ENCODE measurements at places on chromosomes 4 and X.

DNA sequence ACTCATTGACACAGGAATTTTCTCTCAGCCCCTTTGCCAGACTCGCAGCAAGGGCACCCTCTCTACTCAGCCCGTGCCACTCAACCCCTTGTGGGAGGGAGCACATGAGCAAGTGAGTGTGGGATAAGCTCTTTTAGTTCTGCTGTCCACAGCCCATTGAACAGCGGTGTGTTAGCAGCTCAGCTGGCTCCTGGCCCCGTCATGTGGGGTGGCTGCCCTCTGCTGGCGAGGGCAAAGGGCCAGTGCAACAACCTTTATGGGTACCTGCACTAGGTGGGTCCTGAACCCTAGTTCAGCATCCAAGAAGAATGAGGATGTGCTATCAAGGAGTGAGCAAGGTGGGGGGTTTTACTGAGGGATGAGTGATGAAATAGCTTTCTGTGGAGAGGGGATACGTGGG is 85.0 kb upstream of the ZNF81 start:
- peak; percentile 58 for DNase-seq

- no peak for DNase-seq
Measured at GRCh38 chr4:39429476-39430334, 23.0 kb downstream of the KLB start.

DNA sequence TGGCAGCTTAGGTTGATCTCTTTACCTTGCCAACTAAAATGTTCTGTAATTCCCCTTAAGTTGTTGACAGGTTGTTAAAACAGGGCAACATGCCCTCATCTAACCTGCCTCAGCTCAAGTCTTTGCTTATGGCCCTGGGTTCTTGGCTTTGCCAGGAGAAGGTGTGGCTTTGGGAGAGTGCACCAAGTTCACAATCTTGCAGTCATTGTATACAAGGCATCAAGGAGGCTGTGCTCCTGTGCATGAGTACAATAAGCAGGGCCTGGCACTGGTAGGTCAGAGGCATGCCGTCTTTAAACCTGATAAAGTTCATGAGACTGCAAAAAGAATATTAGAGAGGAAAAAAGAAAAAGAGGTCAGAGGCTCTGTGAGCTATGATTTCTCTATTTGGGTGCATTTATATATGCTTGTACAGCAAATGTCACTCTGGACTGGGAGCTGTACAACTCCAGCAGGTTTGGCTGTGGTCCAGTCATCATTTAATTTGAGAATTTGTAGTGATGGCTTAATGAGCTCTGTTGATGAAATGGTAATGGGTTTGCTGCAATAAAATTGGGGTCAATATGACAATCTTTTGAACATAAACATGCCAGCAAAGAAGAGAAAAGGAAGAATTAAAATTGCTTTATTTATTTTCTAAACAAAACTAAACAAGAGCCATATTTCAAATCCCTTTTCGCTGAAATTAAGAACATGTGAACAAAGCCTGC is 30.3 kb downstream of the AREG start:
- no peak for DNase-seq

- peak; percentile 65 for DNase-seq
Measured at GRCh38 chr4:27692158-27692557, 831.5 kb downstream of the STIM2 start.

- DNase-seq = no peak
Measured at GRCh38 chr4:6020613-6021012, 2.4 kb upstream of the C4orf50 start.

GRCh38 chrX:115400960-115401359 is 111.4 kb downstream of the LUZP4 start:
- no peak for DNase-seq

DNA sequence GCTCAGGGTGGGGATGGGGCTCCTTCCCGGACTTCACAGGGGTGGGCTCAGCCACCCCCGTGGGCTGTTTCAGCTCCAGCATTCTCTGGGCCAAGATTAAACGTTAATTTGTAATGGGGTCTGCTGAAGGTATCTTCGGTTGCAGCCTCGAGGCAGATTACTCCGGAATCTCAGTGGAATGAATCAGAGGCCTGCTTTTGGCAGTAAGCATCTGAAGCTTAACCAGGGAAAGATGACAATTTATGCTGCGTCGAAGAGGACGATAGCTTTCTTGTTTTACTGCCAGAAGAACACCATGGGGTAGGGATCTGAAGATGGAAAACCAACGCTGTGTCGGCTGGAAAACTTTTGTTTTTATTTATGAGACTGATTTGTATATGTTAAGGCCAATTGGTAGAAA is 129.2 kb upstream of the MSX1 start:
- no peak for DNase-seq

DNA sequence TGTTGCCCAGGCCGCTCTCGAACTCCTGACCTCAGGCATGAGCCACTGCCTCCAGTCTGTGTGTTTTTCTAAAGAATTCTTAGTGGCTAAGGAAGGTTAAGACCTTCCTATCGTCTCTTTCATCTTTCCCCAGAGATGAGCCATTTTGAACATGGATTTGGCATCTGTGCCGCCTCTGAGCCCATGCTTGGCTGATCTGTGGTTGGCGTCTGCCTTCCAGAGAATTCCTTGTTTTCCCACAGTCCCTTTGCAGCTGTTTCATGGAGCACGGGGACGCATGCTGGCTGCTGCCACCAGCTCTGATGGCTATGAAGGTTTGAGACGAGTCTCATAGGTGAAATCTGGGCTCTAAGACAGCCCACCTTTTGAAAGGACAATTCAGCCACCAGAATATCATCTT is 60.4 kb downstream of the SHROOM2 start:
- no peak for DNase-seq
